ENCODE measurements at places on chromosomes 12 and 14. TPM values are rescaled to one million over a fixed set of nuclear protein-coding genes. Genes with fewer than 3 reads are reported as not detected.

- DNase-seq: no peak
These were observed 11.2 kb upstream of the RNU6-7 start for GRCh38 chr14:32190673-32191072.

GRCh38 chr12:124939079-124939420 is 24.6 kb upstream of the UBC start:
- no peak for DNase-seq

The TAS2R20 gene
- total RNA-seq: 0.78 TPM

The EML1 gene
- 129 TPM for total RNA-seq

GRCh38 chr12:2265461-2266167 is 212.8 kb downstream of the CACNA1C start:
- no peak for DNase-seq

The C12orf54 gene
- not detected for total RNA-seq

- no peak for DNase-seq
These were observed 40.8 kb downstream of the TGFB3 start for GRCh38 chr14:75941030-75941429.

GRCh38 chr12:19548834-19549233 is 109.5 kb downstream of the AEBP2 start:
- no peak for DNase-seq

The KITLG gene
- 98.4 TPM for total RNA-seq

The ZC2HC1C gene
- 5.0 TPM for total RNA-seq

The IGF1 gene
- 41.8 TPM for total RNA-seq

The OR4M1 gene
- not detected for total RNA-seq

- no peak for DNase-seq
These were observed 711.9 kb upstream of the TMEM132C start for GRCh38 chr12:127555071-127555470.

The SCNN1A gene
- 1.5 TPM for total RNA-seq

DNA sequence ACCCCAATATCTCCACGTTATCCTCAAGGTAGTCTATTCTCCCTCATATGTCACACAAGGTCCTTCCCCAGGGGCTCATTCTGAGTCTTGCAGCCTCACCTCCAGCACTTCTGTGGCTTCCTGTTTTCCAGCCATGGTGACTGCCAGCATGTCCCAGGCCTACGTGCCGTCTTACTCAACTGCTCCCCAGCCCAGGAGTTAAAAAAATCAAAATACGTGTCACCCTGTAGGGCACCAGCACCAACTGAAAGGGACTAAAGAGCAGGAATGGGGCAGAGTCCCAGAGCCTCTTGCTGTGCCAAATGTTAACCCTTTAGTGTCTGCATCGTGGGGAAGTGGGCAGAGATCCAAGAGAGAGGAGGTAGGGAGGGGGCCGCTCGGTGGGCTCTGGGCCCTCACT is 37.0 kb upstream of the MED13L start:
- no peak for DNase-seq

DNA sequence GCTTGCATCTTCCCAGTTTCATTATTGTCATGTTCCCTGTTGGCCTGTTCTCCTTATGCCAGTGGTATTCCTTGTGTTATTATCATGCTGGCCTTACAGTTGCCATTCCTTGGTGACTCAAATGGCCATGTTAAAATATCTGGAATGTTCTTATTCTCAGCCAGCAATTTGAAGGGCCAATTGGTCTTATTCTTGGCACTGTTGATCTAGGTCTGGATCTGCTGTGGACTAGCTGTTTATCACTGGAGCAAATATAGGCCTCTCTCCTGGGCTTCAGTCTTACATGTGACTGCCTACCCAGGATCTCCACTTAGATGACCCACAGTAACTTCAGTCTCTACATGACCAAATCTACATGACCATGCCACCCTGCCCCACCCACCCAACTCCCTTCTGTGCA is 5.4 kb downstream of the CIPC start:
- no peak for DNase-seq

The P2RX2 gene
- 3.6 TPM for total RNA-seq

DNA sequence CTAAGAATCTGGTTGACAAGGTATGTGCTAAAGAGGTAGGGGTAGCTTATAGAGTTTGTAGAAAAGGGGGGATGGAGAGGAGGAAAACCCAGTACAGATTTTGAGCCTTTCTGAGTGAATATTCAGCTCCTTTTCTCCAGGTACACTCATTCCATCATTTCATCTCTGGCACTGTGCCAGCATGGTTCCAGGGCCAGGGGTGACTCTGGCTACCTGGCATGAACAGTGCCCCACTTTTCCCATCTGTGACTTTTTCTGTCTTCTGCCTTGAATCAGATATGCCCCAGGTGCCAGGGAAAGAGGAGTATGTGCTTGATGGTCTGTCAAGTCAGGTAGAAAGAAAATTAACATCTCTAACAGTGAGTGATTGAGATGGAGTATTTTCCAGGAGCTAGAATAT is 175.7 kb downstream of the CACNA1C start:
- no peak for DNase-seq

GRCh38 chr12:2974560-2974971 is 15.4 kb downstream of the TEAD4 start:
- no peak for DNase-seq

The YEATS4 gene
- total RNA-seq: 5.7 TPM

DNA sequence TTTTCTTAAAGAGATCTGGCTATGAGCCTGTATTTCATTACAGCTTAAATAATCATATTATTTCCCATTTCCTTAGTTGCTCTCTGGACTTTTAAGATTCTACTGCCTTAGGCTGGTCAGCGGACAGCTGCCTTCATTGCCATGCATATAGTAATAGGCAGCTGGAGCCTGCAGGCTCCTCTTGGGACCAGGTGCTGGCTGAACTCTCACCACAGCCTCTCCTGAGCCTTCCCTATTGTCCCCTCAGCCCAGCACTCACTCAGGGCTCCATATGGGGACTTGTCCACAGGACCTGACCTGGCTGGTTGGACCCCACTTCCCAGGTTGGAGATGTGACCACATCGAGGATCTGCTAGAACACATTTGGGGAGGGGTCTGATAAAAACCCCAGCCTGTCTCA is 405.4 kb downstream of the DPF3 start:
- DNase-seq: no peak

The FAM90A1 gene
- not detected for total RNA-seq

GRCh38 chr12:74624201-74624600 is 86.6 kb downstream of the ATXN7L3B start:
- no peak for DNase-seq

- DNase-seq: no peak
These were observed 28.0 kb downstream of the DAO start for GRCh38 chr12:108907839-108908351.

GRCh38 chr12:70876952-70877351 is 43.6 kb downstream of the PTPRR start:
- no peak for DNase-seq

The FBLN5 gene
- 113 TPM for total RNA-seq

DNA sequence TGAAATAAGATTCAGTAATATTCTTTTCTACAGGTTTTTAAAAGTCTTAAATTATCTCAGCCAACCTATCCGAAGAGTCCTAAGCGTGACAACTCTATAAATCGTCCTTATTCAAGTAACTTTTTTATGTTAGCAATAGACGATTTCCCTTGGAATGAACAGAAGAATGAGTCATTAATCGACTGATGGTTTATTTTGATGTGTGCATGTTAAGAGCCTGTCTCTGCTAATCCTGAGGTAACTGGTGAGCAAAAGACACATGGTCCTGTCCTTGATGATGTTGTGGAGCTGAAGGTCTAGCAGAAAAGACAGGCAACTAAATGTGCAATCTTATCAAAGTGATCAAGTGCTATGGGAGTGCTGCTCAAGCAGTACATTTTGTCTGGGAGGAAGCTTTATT is 80.4 kb downstream of the DAAM1 start:
- DNase-seq: no peak

The AMIGO2 gene
- total RNA-seq: 3.8 TPM

The SLC5A8 gene
- total RNA-seq: not detected

DNA sequence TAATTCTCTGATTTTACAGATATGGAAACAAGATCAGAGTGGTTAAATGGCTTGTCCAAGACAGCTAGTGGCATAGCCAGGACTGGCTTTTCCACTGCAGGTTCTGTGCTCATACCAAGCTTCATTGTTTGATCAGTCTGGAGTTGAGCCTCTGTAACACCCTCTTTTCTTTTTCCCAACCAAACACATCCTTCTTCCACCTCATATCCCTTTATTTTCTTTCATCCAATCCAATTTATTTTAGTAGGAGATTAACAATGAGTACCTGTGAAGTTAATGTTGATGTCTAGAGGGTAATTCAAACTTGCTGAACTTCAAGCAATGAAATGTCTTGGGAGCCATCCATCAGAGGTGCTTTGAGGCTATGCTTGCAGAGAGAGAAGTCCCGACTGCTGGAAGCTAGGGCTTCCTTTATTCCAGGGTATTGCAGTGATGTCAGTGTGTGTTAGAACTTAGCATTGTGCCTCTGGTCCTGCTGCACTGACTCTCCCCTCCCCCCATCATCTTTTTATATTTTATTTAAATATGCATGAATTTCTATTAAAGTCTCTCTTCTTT is 452.1 kb upstream of the PDE3A start:
- DNase-seq: no peak

DNA sequence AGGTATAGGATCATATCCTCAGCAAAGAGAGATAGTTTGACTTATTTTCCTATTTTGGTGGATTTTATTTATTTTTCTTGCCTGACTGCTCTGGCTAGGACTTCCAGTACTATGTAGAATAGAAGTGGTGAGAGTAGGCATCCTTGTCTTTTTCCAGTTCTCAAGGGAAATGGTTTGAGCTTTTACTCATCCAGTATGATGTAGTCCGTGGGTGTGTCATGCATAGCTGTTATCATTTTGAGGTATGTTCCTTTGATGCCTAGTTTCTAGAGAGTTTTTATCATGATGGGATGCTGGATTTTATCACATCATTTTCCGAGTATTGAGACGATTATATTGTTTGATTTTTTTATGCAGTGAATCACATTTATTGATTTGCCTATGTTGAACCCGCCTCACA is 97.2 kb downstream of the MGAT4C start:
- no peak for DNase-seq

GRCh38 chr14:29320286-29320685 is 553.7 kb downstream of the FOXG1 start:
- DNase-seq: no peak

DNA sequence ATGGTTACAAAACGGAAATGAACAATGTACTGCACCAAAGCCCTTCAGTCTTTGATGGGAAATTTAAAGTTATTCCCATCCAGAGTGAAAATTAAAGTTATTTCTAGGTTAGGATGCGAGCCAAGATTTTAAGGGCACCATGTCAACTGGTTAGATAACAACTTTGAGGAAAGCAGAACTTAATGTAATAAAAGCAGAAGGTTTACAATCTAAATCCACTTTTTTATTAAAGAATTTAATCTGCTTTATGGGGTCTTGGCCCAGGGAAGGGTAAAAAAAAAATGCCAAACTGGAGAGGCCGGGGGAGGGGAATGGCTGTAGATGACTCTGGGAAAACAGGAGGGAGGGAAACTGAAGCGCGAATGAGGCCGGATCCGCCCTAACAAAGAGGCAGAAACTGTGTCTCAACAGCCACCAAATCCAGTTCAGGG is 108.2 kb upstream of the ATF7IP start:
- DNase-seq: no peak

DNA sequence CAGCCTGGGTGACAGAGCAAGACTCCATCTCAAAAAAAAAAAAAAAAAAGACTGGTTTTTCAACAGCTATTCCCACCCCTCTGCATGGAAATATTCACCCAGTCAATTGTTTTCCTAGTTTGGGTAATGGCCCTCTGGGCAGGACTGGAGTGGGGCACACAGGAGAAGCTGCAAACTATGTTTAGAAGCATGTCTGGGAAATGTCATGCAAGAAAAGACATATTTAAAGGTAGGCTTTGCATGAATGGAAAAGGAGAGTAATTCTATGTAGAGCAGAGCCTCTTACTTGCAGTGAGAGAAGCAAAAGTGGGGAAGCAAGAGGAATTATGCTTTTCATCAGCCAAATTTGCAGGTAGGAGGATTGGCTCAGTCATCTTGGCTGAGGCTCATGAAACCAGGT is 276.5 kb upstream of the PLEKHG7 start:
- no peak for DNase-seq

DNA sequence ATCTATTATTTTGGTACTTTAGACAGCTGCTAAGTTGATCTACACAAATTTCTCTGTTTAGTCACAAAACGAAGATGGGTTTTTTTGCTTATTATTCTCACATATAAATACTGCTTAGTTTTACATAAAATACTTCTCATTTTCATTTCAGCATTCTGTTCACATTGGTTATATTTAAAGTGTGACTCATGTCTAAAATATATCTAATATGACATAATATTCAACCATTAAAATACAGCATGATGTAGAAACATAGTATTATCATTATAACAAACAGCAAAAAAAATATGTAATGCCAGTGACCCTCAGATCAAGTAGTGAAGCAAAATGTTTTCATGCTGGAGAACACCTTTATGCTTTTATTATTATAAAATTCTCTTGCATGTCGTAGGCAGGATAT is 63.7 kb downstream of the SH2B3 start:
- no peak for DNase-seq

DNA sequence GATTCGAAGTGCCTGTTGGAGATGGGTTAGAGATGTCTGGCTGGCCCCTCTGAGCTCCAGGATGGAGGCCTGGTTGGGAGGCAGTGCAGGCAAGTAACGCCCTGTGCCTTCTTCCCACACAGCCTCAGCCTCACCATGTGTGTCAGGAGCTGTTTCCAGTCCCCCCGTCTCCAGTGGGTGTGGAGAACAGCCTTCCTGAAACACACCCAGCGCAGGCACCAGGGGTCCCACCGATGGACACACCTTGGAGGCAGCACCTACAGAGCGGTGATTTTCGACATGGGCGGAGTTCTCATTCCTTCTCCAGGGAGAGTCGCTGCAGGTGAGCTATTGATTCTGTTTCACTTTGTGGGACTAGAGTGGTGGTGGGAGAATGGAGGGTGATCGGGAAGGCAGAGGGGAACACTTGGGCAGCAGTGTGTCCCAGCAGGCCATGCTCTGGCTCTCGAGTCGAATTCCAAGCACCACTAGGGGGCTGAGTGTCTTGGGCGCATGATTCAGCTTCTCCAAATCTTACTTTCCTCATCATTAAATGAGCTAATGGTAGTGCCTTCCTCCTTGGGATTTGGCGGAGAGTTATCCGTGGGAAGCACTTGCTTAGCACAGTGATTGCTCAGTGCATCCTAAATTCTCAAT is 6.8 kb downstream of the ACAD10 start:
- no peak for DNase-seq

GRCh38 chr12:7190268-7191055 is 976 bp downstream of the PEX5 start:
- DNase-seq: peak; percentile 12

The CCDC175 gene
- not detected for total RNA-seq

Data from esophagus muscularis mucosa (tissue), 4 donors.